ENCODE measurements at places on chromosomes 16 and 17. TPM values are rescaled to one million over a fixed set of nuclear protein-coding genes. Genes with fewer than 3 reads are reported as not detected.

DNA sequence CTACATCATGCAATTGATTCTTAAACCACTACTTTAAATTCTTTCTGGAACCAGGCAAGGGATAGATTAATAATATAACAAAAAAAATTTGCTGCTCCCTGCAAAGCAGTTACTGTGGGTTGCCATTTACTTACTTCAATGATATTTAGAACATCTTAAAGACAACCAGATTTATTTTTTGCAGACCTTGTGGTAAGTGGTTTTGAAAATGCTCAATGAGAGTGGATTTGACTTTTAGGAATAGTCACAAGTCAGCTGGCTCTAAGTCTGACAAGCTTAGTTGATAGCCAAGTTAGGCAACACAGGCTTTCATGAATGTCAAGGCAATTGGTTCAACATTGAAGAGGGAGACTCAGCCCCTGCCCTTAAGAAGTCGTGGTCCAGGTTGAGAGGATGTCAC lies 11.8 kb downstream of the MARCHF10 start:
- DNase-seq, result no peak

- no peak for DNase-seq
Measured at GRCh38 chr16:9412031-9412914, 320.8 kb downstream of the HAPSTR1 start.

DNA sequence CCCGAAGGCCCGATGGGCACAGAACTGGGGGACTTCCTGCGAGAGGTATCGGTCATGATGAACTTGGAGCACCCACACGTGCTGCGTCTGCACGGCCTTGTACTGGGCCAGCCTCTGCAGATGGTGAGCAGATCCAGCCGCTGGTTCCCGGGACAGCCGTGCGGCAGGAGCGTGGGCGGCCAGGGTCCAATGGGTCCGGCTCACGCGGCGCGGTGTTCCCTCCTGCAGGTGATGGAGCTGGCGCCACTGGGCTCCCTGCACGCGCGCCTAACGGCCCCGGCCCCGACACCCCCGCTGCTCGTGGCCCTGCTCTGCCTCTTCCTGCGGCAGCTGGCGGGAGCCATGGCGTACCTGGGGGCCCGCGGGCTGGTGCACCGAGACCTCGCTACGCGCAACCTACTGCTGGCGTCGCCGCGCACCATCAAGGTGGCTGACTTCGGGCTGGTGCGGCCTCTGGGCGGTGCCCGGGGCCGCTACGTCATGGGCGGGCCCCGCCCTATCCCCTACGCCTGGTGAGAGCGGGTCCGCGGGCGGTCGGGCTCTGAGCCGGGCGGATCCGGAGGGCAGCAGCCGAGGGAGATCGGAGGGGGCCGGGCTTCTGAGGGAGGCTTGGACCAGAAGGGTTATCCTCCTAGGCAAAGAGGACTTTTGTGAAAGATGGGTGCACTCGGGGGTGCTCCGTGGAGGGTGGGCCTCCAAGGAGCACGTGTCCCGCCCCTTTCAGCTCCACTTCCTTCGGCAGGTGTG lies 3.0 kb downstream of the TNK1 start:
- DNase-seq, result no peak

DNA sequence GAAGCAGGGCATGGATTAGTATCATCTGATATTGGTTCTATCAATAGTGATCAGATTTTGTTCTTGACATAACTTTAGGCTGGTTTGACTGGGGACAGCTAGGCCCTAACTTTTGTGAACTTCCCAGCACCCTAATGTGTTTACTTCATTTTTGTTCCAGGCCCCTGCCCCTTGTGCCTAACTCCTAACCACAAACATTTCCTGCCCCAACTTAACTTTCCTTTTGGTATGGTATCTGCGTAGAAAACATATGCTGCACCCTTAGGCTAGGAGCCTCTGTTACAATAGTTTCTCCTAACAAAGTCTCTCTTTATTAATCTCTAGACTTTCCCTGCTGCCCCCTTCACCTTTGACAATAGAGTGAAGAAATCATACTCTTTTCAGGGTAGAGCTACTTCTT lies 2.5 kb downstream of the ADPRM start:
- DNase-seq, result no peak

GRCh38 chr17:60110586-60110985 lies 31.9 kb upstream of the HEATR6 start:
- DNase-seq, result no peak

- DNase-seq, result no peak
Measured at GRCh38 chr17:61401389-61402072, 1.9 kb downstream of the TBX2 start.

DNA sequence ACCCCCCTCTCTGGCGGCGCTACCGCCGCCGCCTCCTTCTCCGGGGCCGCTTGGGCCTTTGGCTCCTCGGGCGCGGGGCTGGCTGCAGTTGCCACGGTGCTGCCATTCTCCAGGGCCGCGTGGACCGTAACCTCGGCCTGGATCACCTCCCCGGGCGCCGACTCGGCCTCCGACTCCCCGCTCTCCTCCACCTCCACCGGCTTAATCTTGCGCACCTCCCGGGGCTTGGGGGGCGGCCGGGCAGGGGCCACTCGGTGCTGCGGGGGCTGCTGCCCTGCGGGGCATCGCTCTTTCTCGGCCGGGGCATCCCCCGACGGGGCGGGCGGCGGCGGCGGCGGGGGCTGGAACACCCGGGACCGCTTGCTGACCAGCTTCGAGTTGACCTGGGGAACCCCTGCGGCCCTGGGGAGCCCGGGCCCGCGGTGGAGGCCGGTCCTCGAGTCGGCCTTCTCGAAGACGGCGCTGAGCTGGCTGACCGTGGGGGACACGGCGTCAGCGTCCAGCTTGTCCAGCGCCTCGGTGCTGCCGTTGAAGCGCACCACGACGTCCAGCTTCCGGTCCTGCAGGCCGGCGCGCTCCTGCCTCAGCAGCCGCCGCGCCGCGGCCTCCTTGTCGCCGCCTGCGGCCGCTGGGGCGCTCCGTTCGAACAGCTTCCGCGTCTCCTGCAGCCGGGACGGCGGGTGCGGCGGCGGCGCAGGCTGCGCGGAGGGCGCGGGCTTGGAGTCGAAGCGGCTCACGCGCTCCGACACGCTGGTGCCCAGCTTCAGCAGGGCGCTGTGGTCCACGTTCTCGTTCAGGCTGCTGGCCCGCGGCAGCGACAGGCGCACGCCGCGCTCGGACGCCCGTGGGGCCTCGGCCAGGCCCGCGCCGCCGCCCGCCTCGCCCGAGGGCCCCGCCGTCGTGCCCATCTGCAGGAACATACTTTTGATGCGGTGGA lies 792 bp downstream of the PPP1R9B start:
- no peak for DNase-seq

GRCh38 chr16:35743101-35743692 lies 2283.8 kb downstream of the TP53TG3F start:
- no peak for DNase-seq

GRCh38 chr17:30000755-30001257 lies 59.4 kb downstream of the EFCAB5 start:
- no peak for DNase-seq

GRCh38 chr17:61970030-61970429 lies 42.2 kb upstream of the INTS2 start:
- DNase-seq, result no peak

CTF1 gene
- 6.6 TPM for polyA plus RNA-seq

SEPTIN12 gene
- not detected for polyA plus RNA-seq

IGSF6 gene
- polyA plus RNA-seq, result 2.7 TPM

KRT31 gene
- not detected for polyA plus RNA-seq

NXN gene
- polyA plus RNA-seq, result 38.7 TPM

PHKB gene
- polyA plus RNA-seq, result 82.8 TPM

RGS9 gene
- polyA plus RNA-seq, result 16.5 TPM

CES5A gene
- polyA plus RNA-seq, result 0.37 TPM

CCL18 gene
- polyA plus RNA-seq, result not detected

All from right renal pelvis (tissue), 4 donors.